Non-pigmented ciliary epithelial cell (primary cell): ENCODE measurements at places on chromosomes 16 and 17.

- DNase-seq: no peak
These were observed 88.5 kb downstream of the ZFHX3 start for GRCh38 chr16:72959301-72959996.

DNA sequence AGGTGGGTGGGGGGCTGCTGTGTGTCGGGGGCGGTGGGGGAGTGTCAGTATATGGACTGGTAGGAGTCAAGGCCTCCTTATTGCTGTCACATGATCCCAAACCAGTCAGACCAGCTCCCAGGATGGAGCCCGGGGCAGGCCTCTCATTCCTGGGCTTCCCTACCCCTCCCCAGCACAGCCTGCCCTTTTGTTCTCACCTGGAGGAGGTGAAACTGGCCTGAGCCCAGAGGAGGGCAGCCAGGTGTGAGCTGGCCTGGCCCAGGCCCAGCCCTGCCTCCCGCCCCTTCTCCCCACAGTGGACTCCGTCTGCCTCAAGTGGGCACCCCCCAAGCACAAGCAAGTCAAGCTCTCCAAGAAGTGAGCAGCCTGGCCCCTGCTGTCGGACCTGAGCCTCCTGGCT lies 4.6 kb downstream of the PRSS8 start:
- no peak for DNase-seq

DNA sequence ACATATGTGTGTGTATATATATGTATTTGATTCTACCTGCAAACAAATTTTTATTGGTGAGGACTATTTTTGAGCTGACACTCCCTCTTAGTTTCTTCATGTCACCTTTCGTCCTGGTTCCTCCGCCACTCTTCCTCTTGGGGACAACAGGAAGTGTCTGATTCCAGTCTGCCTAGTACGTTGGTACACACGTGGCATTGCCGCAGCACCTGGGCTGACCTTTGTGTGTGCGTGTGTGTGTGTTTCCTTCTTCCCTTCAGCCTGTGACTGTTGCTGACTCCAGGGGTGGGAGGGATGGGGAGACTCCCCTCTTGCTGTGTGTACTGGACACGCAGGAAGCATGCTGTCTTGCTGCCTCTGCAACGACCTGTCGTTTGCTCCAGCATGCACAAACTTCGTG lies 29.4 kb upstream of the CACNG5 start:
- no peak for DNase-seq

GRCh38 chr16:69013991-69014390 lies 91.5 kb upstream of the HAS3 start:
- no peak for DNase-seq

DNA sequence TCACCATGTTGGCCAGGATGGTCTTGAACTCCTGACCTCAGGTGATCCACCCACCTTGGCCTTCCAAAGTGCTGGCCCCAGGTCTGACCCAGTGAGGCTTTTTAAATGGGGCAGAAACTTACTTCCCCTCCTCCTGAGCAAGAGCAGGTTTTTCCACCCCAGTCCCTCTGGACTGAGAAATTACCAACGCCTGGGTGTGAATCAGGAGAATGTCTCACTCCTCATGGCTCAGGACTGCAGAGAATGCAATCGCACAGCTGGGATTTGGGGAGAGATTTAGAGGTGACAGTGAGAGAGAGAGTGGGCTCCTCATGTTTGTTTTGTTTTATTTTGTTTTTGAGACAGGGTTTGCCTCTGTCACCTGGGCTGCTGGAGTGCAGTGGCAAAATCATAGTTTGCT lies 203.6 kb downstream of the RAB11FIP4 start:
- DNase-seq: no peak

GRCh38 chr17:34892461-34893249 lies 68.6 kb downstream of the CCT6B start:
- no peak for DNase-seq

GRCh38 chr17:47821031-47821423 lies 567 bp downstream of the OSBPL7 start:
- no peak for DNase-seq

GRCh38 chr17:17300624-17301568 lies 2.3 kb upstream of the NT5M start:
- DNase-seq: no peak

DNA sequence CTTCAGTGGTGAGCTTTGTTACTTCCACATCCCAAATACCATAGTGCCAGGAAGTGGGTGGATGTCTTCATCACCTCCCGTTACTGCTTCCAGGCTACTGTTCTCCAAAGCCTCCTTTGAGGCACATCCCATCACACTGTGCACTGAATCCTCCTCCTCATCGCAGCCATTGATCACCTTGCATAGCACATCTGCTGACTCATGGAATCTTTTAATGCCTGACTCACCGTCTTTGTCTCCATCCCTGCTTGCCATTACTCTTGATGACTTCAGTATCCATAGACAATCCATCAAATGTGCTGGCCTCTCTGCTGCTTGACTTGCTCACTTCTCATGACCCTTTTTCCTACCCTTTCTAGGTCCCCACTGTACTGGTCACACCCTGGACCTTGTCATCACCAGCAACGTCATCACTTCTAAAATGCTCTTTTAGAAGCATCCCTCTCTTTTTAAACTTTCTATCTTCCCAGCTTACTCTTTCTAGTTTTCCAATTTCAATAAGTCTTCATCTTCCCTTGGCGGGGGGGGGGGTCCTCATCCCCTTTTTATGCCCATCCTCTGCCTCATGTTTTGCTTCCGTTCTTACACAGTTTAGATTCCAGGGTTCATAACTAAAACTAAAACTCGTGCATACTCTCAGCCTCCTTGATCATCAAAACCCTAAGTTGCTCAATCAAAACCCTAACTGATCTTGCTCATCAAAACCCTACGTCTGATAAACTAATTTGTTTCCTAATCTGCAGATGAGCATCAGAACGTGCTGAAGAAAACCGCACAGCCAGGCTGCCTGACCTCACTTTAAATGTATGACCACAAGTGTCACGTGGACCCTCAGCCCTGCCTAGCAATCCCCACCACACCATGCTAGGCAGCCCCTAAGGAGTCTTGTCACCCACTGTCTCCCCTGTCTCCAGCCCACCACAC lies 289.7 kb upstream of the ZFHX3 start:
- DNase-seq: no peak
